ENCODE measurements at places on chromosomes 5 and 9. TPM values are rescaled to one million over a fixed set of nuclear protein-coding genes. Genes with fewer than 3 reads are reported as not detected.

Gene MEGF10
- not detected for total RNA-seq

Gene CCDC180
- 6.2 TPM for total RNA-seq

Gene ADGRD2
- total RNA-seq, result not detected

Gene FASTKD3
- 0.58 TPM for total RNA-seq

Gene SAP30L
- total RNA-seq, result 43.7 TPM

DNA sequence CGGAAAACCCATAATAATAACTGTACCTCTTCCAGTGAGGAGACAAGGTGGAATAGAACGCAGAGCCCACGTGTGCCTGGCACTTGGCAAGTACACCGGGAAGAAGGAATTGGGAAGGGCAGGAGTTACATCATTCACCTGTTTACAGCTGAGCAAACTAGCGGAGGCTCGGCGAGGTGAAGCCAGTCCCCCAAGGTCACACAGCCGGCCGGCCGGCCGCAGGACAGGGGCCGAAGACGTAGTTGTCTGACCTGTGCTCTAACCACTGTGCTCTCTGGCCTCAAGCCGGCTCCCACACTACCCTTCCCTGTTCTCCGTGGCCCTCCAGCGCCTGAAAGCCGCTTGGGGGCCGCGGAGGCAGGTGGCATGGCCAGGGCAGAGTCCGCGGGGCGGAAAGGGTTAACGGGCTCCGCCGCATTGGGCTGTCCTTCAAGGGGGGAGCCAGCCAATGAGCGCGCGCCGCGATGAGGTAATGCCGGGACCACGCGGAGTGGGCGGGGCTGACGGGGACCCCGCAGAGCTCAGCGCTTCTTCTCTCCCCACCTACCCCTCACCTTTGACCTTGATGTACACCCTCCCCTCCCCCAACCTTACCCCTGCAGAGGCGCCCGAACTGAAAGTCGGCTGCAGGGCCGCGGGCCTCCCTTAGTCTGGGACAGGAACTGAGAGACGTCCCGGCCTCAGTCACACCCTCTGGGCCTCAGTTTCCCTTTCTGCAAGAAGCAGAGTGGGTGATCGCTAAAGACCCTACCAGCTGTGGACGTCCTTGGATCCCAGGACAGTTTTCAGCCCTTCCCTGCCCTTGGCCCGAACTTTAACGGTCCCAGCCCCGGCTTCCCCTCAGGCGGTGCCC lies 125.1 kb downstream of the C9orf50 start:
- H3K4me3 ChIP-seq, result peak overlapping the region; percentile 55
- DNase-seq, result peak; percentile 96
- H3K4me1 ChIP-seq, result peaks cover 84% of the 10 kb centered on the region
- H3K27me3 ChIP-seq, result no peaks in the 10 kb centered on the region
- peak overlapping the region; percentile 100 for H3K27ac ChIP-seq

DNA sequence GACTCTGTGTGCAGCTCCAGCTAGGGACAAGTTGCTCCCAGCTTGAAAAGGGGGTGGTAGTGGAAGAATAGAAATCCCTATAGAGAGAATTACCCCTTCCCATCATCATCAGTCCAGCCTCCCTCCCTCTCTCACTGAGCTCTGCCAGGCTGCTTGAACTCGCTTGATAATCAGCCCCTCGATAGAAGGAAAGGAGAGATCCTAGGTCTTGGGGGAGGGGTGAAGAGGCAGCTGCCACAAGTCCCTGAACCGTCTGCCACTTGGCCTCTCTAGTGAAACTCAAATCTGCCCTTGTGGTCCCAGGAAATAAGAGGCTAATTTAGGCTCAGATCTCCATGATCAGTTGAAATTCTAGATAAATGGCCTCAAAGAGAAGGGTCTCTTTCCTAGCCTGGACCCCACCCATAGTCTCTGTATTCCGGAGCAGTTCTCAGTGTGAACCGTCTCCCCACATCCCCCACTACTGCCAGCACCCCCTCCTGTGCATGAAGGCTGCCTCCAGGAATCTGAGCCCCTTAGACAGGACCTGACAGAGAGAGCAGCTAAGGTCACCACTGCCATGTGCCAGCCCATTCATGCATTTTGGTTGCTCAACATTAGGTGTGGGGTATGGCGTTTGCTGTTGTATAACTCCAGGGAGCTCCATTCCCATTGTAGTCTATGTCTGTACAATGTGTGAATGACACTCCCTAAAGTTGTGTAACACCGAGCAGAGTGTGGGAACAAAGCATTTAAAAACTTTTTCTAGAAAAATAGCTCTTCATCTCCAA lies 5.5 kb downstream of the DNAJB5 start:
- no peak for DNase-seq
- H3K4me1 ChIP-seq, result peaks cover 70% of the 10 kb centered on the region
- H3K36me3 ChIP-seq, result peaks cover 22% of the 10 kb centered on the region
- H3K27ac ChIP-seq, result no peak overlapping the region
- no peaks in the 10 kb centered on the region for H3K27me3 ChIP-seq

GRCh38 chr5:88675708-88676636 lies 207.0 kb downstream of the MEF2C start:
- peak; percentile 85 for DNase-seq
- peak overlapping the region; percentile 34 for H3K4me3 ChIP-seq
- H3K27ac ChIP-seq, result no peak overlapping the region
- no peaks in the 10 kb centered on the region for H3K36me3 ChIP-seq

DNA sequence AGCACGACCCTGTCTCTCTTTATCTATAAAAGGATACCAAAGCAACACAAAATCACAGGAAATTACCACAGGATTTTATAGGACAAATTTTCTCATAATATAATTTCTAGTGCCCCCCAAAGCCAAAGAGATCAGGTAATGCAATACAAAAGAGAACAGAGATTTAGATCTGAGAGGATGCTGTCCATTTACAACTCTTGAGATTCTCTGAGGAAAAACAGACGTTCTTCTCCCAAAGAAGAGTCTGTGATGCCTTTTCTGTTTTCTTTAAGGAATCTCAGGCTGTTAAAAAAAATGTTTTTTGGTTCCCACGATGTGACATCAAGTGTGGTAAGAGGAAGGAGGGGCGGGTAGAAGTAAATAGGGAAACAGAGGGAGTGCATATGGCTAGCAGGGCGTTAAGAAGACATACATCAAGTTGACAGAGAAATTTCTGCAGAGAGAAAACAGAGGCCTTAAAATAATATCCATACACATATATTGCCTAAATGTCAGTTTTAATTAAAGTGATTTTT lies 274.7 kb downstream of the YTHDC2 start:
- no peak for DNase-seq
- no peaks in the 10 kb centered on the region for H3K4me1 ChIP-seq
- no peak overlapping the region for H3K4me3 ChIP-seq

DNA sequence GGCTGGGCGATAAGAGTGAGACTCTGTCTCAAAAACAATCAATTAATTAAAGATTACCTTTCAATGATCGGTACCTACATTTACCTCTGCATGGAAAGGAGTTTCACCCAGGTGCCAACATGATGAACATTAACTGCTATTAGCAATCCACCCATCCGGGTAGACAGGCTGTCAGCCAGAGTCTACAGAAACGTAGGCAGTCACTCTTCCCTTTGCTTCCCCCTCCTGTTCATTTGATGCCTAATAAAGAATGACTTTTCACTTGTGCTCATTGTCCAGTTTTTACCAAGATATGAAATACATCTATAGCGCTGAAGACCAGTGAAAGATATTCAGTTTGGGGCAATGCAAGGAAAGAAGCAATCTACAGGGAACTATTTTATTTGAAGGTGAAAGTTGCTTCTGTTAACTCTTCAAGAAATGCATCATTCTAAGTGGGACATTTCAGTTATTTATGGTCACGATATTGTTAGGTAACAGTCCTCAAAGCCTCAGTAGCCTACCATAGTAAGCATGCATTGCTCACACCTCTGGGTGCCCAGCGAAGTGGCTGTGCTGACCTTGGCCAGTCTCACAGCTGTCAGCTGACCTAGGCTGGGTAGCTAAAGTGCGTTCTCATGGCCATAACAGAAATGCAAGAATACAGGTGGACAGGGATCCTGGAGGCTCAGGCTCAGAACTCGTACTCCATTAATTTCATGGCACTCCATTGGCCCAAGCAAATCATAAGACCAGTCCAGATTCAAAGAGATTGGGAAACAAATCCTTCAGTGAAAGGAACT lies 87.2 kb upstream of the DMRT1 start:
- no peaks in the 10 kb centered on the region for H3K27me3 ChIP-seq
- DNase-seq, result no peak
- H3K4me1 ChIP-seq, result peaks cover 33% of the 10 kb centered on the region
- H3K4me3 ChIP-seq, result no peak overlapping the region
- H3K36me3 ChIP-seq, result no peaks in the 10 kb centered on the region

GRCh38 chr5:16866273-16866672 lies 69.8 kb downstream of the MYO10 start:
- H3K27me3 ChIP-seq, result no peaks in the 10 kb centered on the region
- H3K36me3 ChIP-seq, result no peaks in the 10 kb centered on the region
- no peak for DNase-seq
- H3K4me3 ChIP-seq, result no peak overlapping the region
- H3K4me1 ChIP-seq, result peaks cover 57% of the 10 kb centered on the region

- DNase-seq, result no peak
- no peaks in the 10 kb centered on the region for H3K36me3 ChIP-seq
- no peaks in the 10 kb centered on the region for H3K27me3 ChIP-seq
- H3K4me3 ChIP-seq, result no peak overlapping the region
- H3K27ac ChIP-seq, result no peak overlapping the region
Measured at GRCh38 chr9:68619636-68620035, 79.0 kb upstream of the TMEM252 start.

- no peaks in the 10 kb centered on the region for H3K27me3 ChIP-seq
- no peak overlapping the region for H3K4me3 ChIP-seq
- no peak for DNase-seq
- H3K27ac ChIP-seq, result no peak overlapping the region
Measured at GRCh38 chr5:156936972-156937371, 26.1 kb downstream of the TIMD4 start.

- no peaks in the 10 kb centered on the region for H3K4me1 ChIP-seq
- DNase-seq, result no peak
- no peaks in the 10 kb centered on the region for H3K27me3 ChIP-seq
- no peaks in the 10 kb centered on the region for H3K36me3 ChIP-seq
- no peak overlapping the region for H3K4me3 ChIP-seq
Measured at GRCh38 chr9:23736293-23736692, 89.7 kb downstream of the ELAVL2 start.

DNA sequence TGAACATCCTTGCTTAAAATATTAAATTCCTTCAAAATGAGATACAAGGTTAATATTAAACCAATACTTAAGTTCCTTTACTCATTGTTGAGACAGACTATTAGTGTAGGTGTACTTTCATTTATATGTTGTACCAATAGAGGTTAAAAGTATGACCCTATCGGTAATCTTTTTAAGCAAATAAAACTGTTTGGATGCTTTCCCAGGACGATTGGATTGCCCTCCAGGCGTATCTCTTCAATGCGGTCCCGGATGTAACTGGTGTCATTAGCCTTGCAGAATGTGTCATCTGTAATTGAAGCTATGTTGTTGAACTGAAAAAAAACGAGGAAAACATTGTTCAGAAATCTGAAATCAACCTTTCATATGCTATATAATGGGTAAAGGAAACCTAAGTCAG lies 18.9 kb downstream of the OGN start:
- no peak for DNase-seq
- H3K4me1 ChIP-seq, result no peaks in the 10 kb centered on the region
- no peaks in the 10 kb centered on the region for H3K27me3 ChIP-seq
- no peaks in the 10 kb centered on the region for H3K36me3 ChIP-seq
- no peak overlapping the region for H3K27ac ChIP-seq

Measured in stomach (tissue), 19 donors.